Substantia nigra (tissue), 51 donors: ENCODE measurements at places on chromosomes 12 and 14.

- DNase-seq = no peak
These were observed 350.6 kb downstream of the DPF3 start for GRCh38 chr14:72543341-72543740.

GRCh38 chr12:106118-106591 lies 39.6 kb downstream of the IQSEC3 start:
- no peak for DNase-seq

- no peak for DNase-seq
These were observed 104.5 kb upstream of the MED13L start for GRCh38 chr12:116381744-116382685.

GRCh38 chr14:26741711-26742212 lies 143.9 kb upstream of the NOVA1 start:
- no peak for DNase-seq

DNA sequence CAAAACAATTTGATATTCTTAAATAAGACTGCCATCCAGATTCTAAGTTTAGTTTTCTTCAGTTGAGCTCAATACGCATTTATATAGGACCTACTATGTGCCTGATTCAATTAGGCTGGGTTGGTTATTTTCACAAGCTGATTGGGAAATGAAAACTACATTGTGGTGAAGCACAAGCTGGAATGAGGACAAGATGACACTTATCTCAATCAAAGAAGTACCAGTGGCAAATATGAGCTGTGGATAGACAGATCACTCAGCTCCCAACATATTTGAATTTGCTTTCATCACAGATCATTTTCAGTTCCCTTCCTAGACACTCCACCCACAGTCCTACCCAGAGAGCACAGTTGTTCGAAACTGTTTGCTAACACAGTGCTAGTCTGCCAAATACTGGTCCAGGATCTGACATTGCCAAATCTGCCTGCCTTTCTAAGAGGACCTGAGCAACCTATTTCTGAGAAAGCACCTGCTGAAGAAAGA lies 74.7 kb downstream of the LLPH start:
- DNase-seq = no peak

DNA sequence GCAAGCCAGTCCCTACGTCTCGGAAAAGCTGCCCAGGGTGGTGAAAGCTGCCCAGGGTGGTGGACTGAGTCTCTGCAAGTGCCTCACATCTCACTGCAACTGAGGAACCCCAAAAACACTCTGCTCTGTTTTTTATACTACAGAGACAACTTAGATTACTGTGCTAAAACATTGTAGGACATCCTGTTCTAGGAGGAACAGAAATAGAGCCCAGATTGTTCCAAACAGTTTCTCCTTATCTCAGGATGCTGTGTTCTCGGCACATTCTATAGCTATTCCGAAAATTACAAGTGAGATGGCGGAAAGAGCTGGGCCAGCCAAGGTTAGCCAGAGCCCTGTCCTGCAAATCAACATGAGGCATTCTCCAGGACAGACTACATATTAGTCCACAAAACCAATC lies 138.7 kb downstream of the LRIG3 start:
- DNase-seq = no peak

- DNase-seq = no peak
These were observed 27.4 kb upstream of the TMCC3 start for GRCh38 chr12:94677778-94678177.

GRCh38 chr12:123912415-123913380 lies 59.9 kb downstream of the CCDC92 start:
- DNase-seq = no peak

- no peak for DNase-seq
These were observed 169.5 kb upstream of the FOXN3 start for GRCh38 chr14:89586258-89587135.

GRCh38 chr12:54368709-54369596 lies 4.7 kb upstream of the GPR84 start:
- DNase-seq = peak; percentile 32

GRCh38 chr12:113852695-113853490 lies 113.2 kb downstream of the RBM19 start:
- no peak for DNase-seq

- no peak for DNase-seq
These were observed 771 bp upstream of the AVPR1A start for GRCh38 chr12:63151623-63152320.

DNA sequence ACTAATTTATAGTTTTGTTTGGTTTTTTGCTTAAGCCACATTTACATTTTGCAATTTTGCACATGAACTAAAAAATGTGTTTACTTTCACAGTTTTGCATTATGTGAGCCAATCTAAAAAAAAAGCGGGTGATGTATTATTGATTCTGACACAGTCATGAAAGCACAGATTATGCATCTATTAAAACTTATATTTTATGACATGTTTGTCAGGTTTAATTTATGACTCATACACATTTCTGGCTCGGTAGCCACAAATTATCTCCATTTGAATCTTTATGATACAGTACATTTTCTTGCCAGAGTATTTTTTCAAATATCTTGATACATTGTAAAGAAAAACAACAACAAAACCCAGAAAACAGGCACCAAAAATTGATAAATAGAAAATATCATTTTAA lies 280.4 kb upstream of the GRIP1 start:
- no peak for DNase-seq

GRCh38 chr12:130955238-130955816 lies 1.6 kb downstream of the ADGRD1 start:
- DNase-seq = no peak

DNA sequence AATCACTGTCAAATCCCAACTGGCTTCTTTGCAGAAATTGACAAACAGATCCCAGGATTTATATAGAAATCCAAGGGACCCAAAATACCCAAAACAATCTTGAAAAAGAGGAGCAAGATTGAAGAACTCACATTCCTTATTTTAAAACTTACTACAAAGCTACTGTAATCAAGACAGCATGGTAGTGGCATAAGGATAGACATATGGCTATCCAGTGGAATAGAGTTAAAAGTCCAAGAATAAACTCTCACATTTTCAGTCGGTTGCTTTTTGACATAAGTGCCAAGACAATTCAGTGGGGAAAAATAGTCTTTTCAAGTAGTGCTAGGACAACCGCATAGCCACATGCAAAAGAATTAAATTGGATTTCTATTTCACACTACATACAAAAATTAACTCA lies 81.0 kb upstream of the HOXC13 start:
- DNase-seq = no peak

GRCh38 chr12:91493308-91493707 lies 310.7 kb upstream of the DCN start:
- no peak for DNase-seq

- DNase-seq = no peak
These were observed 10.2 kb downstream of the TRPV4 start for GRCh38 chr12:109822951-109823411.

DNA sequence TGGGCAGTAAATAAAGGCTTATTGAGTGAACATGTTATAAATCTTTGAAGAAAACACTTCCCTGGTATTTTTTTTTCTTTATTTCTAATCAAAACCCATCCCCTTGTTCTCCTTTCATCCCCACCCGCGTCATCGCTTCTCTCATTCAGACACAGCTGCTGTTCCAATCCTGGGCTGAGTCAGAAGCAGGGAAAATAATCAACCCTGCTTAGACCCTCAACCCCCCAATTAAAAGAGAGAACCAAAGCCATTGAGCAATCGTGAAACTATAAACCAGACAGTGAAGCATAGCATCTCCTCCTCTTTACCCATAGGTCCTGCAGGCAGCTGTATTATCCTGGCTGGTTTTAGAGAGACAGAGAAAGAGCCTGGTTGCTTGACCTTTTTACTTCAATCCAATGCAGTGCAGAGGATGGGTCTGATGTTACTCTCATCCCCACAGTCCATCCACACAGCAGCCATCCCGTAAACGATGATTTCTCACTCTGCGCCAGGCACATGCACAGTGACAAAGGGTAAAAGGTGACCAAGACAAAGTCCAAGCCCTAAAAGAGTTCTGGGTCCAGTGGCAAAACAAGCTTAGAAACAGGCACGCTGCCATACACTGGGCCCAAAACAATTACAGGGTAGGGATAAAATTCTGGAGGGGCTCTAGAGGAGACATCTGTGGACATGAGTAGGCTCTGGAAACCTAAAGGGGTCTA lies 238.3 kb downstream of the GALC start:
- DNase-seq = no peak

DNA sequence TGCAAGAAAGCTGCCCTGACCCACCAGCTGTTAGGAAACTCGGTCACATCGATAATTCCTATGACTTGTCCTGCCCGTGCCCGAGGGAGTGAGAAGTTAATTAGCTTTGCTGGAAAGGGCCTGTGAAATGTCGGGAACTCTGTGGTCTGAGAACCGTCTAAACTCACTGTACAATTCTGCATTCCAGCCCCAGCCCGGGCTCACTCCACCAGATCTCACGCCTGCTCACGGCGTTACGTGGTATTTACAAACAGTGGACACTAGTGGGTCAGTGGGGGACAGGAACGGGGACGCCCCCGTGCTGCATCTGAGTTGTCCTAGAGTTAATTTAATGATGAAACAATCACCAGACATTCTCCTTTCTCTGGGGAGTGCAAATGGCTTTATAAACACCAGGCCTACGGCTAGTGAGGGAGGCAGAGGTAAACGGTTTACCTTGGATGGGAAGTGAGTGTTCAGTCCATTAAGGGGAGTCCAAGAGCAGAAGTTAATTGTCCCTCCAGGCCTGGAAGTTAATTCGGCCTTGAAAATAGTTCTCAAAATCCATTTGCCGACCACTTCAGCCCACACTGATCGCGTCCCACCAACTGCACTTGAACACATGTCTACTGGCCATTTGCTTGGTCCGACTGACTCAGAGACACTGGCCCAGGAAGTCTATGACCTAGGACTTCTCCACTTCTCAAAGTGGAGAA lies 93.5 kb upstream of the MED13L start:
- no peak for DNase-seq

DNA sequence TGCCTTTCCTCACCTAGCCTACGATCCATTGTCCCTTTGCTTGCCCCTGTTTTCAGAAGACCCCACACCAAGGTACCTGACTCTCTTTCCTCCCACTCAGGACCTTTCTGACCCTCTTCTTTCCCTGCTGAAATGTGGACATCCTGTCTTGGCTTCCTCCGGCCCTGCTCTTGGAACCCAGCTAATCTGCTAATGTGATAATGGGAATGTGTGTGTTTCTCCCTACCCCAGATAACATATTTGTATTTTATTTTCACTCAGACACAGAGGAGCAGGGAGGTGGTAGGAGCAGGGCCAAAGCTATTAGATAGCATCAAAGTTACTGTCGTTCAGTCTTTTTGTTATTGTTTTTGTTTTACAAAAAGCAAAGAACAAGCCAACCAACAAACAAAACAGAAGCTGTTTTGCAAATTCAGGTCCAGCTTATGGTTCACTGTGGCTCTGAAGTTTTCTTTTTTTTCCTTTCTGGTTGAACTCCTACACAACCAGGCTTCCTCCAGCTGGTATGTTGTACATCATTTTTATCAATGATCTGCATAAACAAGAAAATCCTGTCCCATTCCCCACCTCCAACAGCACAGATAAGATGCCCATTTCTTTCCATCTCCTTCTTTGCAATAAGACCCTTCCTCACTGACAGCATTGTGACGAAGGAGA lies 137.3 kb downstream of the C12orf75 start:
- no peak for DNase-seq

- no peak for DNase-seq
These were observed 573.8 kb upstream of the TBX3 start for GRCh38 chr12:115257791-115258190.

DNA sequence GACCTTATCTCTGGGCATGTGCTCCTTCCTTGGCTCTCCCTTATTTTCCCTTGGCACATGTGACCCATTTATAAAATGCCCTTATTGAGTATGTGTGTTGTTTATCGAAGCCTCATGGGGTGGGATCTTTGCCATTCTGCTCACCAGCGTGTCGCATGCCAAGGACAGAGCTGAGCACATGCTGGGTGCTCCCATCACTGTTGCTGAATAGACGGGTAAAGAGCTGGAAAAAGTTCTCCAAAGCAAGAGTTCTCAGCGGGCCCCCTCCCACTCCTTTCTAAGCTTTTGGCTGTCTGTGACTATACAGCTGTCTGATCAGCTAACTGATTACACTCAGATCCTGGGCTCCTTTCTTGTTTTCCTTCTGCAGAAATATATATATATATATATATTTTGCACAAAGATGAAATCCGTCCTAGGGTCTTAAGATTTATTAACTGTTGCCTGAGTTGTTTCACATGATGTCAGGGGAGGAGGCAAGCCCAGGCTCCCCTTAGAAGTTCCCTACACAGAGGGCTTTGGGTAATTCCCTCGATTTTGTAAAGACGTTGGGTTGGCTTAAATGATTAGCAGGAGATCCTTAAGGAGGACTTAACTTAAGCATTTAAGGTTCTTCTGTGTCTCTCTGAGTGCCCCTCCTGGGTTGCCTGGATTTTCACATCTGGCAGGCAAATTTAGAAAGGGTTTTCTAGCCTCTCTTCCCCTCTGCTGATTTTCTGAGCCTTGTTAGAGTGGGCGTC lies 71.6 kb downstream of the TMEM132C start:
- DNase-seq = no peak

- DNase-seq = no peak
These were observed 164.7 kb upstream of the CCND2 start for GRCh38 chr12:4108803-4109345.

DNA sequence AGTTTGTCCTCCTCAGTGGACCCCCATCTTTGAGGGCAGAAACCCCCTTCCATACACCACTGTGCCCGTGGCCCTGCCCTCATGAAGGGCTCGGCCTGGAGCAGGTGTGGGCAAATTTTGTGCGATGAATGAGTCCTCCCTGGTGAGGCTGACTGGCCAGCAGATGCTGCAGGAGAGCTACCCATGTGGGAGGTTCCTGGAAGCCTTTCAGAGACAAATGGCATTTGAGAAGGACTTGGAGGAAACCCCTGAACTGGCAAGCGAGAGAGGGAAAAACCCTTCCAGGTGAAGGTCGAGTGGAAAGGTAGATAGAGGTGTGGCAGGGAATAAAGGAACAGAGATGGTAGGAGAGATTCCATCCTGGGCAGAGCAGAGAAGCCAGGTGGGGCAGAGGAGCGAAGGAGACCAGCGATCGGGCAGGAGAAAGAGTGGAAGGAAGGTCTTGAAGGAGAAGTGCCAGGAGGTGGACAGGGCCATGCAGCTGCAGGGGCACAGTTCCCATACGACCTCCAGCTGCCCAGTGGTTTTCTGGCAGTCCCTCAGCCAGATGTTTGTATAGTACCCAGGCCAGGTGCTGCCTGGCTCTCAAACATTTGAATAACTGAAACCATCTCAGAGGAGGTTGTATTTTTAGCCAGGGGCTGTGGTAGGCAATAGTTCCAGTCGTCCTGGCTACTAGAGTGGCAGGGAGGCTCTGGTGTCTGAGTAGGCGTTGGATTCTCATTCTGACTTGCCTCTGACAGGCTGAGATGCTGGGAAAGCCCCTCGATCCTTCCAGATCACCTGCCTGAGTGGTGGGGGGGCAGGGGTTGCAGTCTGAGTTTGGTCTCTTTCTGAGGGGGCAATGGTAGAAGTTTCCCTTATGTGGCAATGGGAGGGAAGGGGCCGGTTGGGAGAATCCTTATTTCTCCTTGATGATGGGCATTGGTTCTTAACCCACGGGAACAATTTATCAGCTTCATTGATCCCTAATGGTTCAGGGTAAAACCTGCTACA lies 40.1 kb downstream of the FBXL14 start:
- no peak for DNase-seq
